ENCODE measurements at places on chromosomes 7 and 10.

DNA sequence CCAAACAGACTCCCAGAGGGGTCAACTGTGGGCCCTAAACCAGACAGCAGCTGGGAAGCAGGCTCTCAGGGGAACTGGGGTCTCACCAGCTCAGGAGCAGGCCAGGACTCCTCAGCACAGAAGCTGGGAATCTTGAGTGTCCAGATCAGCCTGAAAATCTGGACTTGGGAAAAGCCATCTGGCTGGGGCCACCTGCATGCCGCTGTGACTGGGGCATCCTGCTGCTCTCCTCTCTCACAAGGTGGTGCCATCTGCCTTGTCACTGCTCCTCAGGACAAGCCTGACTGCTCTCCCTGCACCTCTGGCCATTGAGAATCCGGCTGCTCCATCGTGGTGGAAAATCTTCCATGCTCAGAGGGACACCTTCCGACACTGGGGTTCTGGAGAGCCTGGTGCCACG, 141.4 kb downstream of the PLPP4 start:
- DNase-seq, result no peak

DNA sequence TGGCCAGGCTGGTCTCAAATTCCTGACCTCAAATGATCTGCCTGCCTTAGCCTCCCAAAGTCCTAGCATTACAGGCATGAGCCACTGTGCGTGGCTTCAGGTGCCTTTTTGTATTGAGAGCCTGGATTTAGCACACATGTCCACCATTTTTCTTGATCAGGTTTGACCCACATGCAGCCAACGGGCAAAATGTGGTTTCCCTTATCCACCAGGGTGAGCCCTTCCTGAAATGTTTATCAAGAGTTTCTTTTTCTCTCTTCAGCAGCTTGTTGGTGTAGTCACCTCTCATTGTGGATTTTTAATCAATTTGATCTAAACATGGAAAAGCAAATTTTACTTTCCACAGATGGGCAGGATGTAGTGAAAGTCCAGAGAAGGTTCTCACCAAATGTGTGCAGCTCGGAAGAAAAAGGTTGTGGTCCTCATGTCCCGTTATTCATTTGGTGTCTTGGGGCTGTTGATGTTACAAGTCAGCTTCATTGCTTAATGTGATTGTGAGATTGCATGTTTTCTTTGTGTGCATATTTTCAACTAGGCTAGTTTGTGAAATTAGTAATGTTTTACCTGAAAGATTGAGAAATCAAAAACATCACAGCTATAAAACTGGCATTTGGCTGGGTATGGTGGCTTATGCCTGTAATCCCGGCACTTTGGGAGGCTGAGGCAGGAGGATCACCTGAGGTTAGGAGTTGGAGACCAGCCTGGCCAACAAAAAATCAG, 28.9 kb downstream of the GUSB start:
- no peak for DNase-seq

DNA sequence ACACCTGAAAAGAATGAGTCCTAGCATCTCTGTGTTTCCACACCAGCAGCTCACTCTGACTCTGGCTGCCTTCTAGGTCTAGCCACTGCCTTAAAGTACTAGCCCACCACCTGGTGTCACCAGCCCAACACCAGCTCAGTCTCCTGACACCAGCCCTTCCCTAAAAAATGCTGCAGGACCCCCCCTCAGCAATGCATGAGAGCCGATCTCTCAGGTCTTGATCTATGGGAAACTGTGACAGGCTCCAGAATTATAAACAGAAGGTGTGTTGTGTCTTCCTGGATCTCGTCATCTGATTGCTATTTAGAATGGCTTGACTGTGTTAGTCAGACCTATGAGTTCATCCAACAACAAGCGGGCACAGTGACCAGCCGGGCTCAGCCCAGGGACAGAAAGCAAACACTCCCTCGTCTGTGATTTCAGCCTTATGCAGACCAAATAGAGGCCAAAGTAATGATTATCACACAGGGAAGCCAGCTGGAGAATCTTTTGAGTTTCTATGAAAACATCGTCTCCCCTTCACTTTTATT, 66.6 kb downstream of the CUBN start:
- no peak for DNase-seq

- peak; percentile 22 for DNase-seq
These were observed 1.1 kb downstream of the EGFR start for GRCh38 chr7:55019691-55020465.

DNA sequence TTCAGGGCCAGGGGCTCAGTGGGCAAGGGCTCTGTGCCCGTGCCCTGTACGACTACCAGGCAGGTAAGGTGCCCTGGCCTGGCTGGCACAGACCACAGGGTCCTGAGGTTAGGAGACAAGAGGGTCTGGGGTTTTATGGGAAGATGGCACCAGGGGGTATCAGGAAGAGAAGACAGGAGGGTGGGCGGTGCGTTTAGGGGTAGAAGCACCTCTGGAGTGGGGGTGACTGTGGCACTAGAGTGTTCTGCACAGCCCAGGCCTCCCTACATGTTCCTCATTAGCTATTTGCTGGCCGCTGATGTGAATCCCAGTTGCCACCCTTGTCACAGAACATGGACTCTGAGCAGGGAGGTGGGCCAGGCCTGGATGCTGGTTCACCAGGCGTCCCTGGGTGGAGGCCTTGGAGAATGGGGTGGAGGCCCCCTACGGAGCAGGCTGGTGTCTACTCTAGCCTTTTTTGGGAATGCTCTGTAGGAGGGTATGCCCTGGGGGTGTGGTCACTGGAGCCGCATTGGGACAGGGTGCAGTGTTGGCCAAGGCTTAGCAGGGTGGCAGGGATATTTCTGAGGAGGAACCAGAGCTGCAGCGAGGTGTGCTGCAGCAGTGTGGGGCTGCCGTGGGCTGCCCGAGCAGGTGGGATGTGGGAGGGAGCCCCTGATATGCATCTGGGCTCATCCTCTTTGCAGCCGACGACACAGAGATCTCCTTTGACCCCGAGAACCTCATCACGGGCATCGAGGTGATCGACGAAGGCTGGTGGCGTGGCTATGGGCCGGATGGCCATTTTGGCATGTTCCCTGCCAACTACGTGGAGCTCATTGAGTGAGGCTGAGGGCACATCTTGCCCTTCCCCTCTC, 5.0 kb downstream of the PGAM2 start:
- no peak for DNase-seq

GRCh38 chr7:28237363-28237762, 56.8 kb upstream of the JAZF1 start:
- DNase-seq, result no peak

GRCh38 chr7:107816011-107816566, 13.1 kb upstream of the SLC26A3 start:
- no peak for DNase-seq

DNA sequence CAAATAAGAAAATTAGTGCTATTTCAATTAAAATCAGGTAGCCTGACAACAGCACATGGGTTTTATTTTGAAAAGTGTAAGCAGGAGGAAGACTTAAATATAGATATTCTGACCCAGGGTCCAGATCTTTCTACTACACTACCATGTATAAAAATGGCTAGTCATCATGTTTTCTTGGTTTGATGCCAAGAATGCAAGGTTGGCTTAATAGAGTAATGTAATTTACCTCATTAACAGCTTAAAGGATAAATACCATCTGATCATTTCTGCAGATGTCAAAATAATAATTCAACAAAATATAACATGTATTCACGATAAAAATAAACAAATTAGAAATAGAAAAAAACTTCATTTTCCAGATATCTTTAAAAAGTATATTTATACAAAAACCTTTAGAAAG, 39.4 kb downstream of the FRMD4A start:
- no peak for DNase-seq

- DNase-seq, result no peak
These were observed 27.3 kb upstream of the HERPUD2 start for GRCh38 chr7:35722054-35722849.

DNA sequence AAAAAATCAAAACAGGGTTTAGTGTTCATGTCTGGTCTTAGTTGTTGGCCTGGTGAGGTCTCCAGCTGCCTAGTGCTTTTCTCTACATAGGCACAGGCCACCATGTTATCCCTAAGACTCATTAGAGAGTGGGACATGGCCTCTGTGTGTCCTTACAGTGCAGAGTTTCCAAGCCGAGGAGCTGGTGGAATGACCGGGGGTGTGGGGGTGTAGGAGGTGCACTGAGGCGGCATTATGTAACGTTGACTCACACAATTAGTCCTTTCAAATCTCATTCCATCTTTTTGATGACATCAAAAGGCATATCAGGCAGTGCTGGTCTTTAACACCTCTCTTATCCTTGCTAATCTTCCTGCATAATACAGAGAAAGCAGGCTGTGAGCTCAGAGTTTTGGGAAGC, 71.3 kb downstream of the MTPN start:
- no peak for DNase-seq

DNA sequence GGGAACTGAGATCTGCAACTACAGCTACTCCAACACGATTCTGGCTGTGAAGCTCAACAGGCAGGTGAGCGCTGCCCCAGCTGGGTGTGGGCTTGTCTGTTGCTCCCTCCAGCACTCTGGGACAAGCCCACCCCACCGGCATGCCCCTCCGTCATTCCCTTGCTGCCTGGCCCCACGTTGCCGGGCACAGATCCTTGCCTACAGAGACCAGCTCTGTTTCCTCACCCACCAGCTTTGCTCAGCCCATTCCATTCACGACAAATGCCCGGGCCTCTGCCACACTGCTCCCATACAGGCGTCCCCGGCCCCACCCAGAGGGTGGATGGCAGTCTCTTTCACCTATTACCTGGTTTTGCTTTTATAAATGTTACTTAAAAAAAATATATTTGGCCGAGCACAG, 24.6 kb downstream of the WIPI2 start:
- no peak for DNase-seq

DNA sequence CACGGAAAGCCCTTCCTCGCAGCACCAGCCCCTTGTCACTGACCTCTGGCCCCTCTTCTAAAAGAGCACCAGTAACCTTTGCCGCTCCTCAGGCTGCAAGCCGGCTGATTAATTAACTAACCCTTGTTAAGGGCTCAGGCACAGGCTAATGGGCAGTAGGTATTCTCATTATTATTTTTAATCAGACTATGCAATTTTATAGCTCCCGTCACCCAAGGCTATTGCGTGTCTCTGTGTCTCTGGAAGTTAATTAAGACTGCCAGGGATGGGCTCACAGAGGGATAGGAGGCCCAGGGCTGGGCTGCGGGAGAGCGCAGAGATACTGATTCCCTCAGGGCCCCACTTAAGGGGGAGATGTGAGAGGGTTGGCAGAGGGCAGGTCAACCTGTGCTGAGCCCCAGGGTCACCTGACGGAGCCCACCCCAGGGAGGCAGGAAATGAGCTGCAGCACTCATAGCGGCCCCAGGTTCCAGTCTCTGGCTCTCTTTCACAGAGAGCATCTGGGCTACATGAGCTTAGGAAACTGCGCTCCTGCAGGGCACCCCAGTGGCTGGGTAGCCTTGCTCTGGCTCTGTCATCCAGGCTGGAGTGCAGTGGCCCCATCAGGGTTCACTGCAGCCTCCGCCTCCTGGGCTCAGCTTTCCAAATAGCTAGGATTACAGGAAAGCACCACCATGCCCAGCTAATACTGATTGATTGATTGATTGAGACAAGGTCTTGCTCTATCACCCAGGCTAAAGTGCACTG, 92.2 kb upstream of the LRRC4 start:
- DNase-seq, result no peak

GRCh38 chr7:74709880-74710671, 52.6 kb downstream of the GTF2I start:
- DNase-seq, result no peak

GRCh38 chr7:80445351-80445750, 66.5 kb downstream of the GNAT3 start:
- DNase-seq, result no peak

DNA sequence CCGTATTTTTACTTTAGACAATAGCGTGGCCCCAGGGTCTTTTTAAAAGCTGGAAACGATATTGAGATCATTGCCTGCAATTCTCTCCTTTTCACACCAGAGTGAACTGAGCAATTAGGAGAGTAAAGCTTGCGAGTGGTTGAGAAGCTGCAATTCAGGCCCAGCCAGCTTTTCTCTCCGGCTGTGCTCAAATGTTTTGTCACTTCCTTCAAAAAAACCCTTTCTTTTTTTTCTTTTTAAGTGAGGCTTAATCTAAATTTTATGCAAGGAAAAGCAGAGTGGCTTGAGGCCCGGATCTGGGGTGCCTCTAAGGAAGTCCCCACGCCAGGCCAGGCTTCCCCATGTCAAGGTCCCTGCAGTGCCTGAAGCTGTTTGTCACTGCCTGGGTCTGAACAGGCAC, 433.9 kb downstream of the GLRX3 start:
- no peak for DNase-seq

DNA sequence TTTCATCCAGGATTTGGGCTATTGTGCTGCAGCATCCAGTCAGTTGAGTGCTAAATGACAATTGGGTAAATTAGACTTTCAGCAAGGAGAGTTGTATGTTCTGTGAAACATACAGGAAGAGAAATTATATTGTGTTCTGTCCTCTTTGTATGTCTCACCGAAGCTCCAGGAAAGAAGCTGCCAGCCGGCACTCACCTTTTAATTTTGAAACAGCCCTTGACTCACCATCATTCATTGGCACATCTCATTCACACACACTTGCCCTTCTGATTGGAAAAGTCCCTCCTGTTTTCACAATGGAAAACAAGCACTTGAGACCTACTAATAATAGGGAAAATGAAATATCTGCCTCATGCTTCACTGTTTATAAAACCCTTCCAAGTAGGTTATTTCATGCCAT, 495.6 kb downstream of the RPS24 start:
- DNase-seq, result no peak

GRCh38 chr7:129502708-129503685, 666 bp downstream of the SMKR1 start:
- no peak for DNase-seq

GRCh38 chr7:136887317-136887716, 18.9 kb downstream of the CHRM2 start:
- no peak for DNase-seq

DNA sequence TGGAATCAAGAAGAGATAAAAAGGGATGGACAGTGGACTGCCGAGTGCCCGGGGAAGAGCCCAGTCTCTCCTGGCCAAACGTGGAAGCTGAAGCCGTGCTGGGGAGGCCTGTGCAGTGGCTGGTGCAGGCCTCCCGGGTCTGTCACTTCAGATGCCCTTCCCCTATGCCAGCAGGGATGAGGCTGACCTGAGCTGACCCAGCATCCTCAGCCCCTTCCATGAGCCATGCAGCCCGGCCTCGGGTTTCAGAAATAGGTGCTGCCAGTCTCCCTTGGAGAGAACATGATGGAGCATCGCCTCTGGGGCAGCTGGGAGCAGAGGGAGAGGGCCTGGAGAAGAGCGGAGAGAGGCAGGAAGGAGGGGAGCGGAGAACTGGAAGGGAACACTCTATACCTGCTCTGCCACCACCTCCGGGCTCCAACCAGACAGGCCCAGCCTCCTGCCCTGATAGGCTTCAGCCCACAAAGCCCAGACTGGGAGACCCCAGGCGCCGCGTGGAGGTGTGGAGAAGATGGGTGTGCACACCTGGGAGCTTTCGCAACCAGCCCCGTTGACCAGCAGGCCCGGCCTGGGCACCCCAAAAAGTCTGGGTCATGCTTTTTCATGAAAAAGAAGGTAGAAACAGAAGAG, 68.6 kb upstream of the PPP2R2D start:
- DNase-seq, result no peak

DNA sequence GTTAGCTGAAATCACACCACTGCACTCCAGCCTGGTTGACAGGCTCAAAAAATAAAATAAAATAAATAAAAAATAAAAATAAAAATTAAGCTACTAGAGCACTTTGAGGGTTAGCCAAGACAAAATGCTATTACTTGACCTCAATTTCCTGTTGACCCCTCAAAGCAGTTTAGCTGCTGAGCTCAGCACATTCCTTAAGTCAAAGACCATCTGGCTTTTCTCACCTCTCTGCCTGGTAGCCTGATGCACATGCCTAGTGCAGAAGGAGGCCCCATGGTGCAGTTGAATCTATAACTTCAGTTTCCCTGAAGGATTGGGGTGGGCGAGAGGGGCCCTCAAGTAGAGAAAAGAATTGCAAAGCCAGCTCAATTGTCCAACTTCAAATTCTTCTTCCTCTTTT, 211.1 kb upstream of the GALNT17 start:
- no peak for DNase-seq
